Right cardiac atrium (tissue), 5 donors: ENCODE measurements at places on chromosomes 1 and 21. TPM values are rescaled to one million over a fixed set of nuclear protein-coding genes. Genes with fewer than 3 reads are reported as not detected.

The DISP3 gene
- total RNA-seq = 0.06 TPM

The DLGAP3 gene
- total RNA-seq = 0.21 TPM

The LAPTM5 gene
- 25.4 TPM for total RNA-seq

The LRRC38 gene
- 3.9 TPM for total RNA-seq
